ENCODE measurements at places on chromosomes 7 and 10. TPM values are rescaled to one million over a fixed set of nuclear protein-coding genes. Genes with fewer than 3 reads are reported as not detected.

- no peak for DNase-seq
Observed at GRCh38 chr10:14439451-14440259, 108.9 kb upstream of the FRMD4A start.

DNA sequence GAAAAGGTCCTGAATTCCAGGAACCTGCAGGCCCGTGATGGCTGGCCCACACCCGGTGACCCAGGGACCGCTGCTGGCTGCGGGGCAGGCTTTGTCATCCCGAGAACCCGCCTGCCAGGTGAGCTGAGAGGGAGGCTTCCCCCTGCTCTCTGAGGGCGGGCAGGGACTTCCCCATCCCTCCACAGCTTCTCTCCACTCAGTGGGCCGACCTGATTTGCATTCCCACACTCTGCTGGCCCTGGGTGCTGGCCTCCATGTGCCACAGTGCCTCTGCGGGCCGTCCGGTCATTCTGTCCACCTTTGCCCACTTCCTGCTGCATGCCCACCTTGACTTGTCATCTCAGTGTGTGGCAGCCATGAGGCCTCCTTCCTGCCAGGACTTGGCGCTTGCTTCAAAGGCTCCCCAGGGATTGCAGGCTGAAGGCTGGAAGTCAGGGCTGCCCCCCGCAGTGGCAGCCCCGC is 35.3 kb downstream of the PALD1 start:
- no peak for DNase-seq

- no peak for DNase-seq
Observed at GRCh38 chr7:134601459-134601858, 45.2 kb upstream of the BPGM start.

DNA sequence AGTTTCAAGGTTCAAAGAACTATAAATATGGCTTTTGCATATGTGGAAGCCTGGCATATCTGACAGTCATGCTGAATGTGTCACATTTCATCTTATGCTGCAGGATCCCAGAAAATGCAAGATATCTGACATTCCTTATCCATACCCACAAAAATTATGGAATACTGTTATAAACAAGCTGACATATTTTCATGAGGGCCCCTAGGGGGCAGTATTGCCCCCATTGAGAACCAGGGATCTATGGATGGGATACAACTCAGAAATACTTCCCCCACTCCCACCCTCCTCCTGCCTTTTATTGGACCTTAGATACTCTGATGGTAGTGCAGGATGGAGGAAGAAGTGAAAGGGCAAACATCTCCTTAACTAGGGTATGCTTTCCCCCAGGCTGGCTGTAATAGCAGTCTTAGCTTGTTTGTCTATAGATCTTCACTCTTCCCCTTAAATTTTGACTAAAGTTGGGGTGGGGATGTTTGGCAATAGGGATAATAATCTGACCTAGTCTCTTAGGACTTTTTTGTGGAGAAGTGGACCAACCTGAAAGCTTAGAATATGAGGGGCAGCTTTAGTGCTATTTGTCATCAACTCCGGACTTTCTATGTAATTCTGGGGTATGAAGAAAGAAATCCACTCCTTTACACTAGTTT is 3.5 kb upstream of the GNGT1 start:
- no peak for DNase-seq

DNA sequence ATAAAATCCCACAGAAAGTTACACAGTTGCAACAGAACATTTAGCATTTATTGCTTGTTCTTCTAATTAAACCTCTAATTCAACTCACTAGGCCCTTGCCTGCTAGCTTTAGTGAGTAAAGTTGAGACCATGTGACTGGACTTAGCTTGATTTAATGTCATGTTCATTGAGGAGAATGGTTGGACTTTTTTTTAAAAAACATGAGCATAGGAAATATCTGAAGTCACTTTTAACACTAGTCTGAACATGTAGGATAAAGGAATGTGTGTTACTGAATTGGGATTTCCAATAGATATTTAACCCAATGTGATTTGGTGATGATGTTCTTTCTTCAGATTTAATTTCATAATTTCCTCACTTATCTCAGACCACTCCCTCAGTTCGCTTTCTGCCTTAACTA is 24.6 kb upstream of the GLCCI1 start:
- no peak for DNase-seq

GRCh38 chr7:80916770-80917741 is 1.8 kb downstream of the SEMA3C start:
- DNase-seq = no peak

GRCh38 chr10:42924484-42924883 is 141.9 kb downstream of the BMS1 start:
- DNase-seq = no peak

GRCh38 chr7:126578338-126578737 is 674.4 kb downstream of the GRM8 start:
- DNase-seq = no peak

DNA sequence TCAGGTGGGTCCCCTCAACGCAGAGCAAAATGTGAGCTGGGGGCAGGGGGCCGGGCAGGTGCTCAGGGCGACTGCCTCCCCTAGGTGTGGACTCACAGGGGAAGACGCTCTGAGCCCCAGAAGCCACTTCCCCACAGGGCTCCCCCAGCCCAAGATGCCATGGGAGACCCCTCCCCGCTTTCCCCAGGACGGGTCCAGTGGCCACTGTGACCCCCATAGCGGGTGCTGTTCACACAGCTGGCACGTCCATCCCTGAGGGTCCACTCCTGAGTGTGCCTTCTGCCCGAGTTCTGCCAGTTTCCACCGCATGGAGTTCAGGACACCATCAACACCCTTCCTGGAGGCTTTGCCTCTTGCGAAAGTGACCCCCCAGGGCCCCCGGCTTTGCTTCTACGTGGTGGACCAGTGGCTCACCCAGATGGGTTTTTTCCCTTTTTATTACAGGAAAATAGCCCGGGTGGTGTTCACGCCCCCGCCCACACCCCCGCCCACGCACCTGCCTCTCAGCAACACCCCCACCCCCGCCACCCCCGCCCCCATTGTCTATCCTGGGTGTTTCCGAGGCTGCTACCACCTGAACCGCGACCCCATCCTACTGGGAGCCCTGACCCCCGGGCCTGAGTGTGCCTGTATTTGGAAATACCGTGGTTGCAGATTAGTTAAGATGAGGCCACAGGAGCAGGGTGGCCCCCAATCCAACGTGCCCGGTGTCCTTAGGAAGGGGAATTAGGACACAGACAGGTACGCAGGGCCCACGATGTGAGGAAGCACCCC is 32.0 kb downstream of the ADAP1 start:
- DNase-seq = no peak

- no peak for DNase-seq
Observed at GRCh38 chr10:91357497-91357896, 52.6 kb upstream of the HECTD2 start.

PLEKHS1 gene
- total RNA-seq = not detected

All from naive thymus-derived CD8-positive, alpha-beta T cell (primary cell).